Sigmoid colon (tissue), 7 donors: ENCODE measurements at places on chromosomes 3 and 15. TPM values are rescaled to one million over a fixed set of nuclear protein-coding genes. Genes with fewer than 3 reads are reported as not detected.

The MME gene
- 0.60 TPM for polyA plus RNA-seq

The FYTTD1 gene
- 13.2 TPM for polyA plus RNA-seq

The VEPH1 gene
- polyA plus RNA-seq = 1.8 TPM

The RASSF1 gene
- polyA plus RNA-seq = 21.0 TPM

The IMPG2 gene
- polyA plus RNA-seq = 0.07 TPM

The MAP1A gene
- 4.8 TPM for polyA plus RNA-seq

The PYGO1 gene
- polyA plus RNA-seq = 0.23 TPM

GRCh38 chr15:57591237-57591821 lies 375 bp upstream of the MYZAP start:
- H3K4me3 ChIP-seq = peak overlapping the region; percentile 75
- H3K27me3 ChIP-seq = no peaks in the 10 kb centered on the region
- H3K4me1 ChIP-seq = peaks cover 41% of the 10 kb centered on the region
- peak overlapping the region; percentile 45 for H3K27ac ChIP-seq
- DNase-seq = no peak

DNA sequence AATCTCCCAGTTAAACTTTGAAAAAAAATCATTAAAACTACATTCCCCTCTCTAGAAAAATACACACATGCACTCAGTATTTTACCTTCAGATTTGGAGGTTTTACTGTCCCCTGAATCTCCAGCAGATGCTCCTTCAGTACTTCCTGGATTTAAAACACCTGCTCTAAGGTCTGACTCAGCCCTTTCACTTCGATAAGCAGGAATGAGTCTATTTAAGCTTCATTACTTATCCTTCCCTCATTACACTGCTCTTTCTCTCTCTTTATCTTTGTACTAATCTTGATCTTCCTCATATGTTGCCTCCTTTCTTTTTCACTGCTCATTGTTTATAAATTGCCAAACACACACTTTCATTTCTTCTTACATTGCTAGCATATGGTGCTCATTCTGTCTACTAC lies 443.9 kb downstream of the DIPK2A start:
- H3K27ac ChIP-seq = no peak overlapping the region
- H3K4me3 ChIP-seq = no peak overlapping the region
- DNase-seq = no peak
- no peaks in the 10 kb centered on the region for H3K4me1 ChIP-seq

- no peak overlapping the region for H3K4me3 ChIP-seq
- DNase-seq = no peak
- no peaks in the 10 kb centered on the region for H3K27me3 ChIP-seq
- H3K27ac ChIP-seq = no peak overlapping the region
- H3K36me3 ChIP-seq = no peaks in the 10 kb centered on the region
- no peaks in the 10 kb centered on the region for H3K4me1 ChIP-seq
These were observed 173.8 kb downstream of the FNDC3B start for GRCh38 chr3:172213200-172213599.

DNA sequence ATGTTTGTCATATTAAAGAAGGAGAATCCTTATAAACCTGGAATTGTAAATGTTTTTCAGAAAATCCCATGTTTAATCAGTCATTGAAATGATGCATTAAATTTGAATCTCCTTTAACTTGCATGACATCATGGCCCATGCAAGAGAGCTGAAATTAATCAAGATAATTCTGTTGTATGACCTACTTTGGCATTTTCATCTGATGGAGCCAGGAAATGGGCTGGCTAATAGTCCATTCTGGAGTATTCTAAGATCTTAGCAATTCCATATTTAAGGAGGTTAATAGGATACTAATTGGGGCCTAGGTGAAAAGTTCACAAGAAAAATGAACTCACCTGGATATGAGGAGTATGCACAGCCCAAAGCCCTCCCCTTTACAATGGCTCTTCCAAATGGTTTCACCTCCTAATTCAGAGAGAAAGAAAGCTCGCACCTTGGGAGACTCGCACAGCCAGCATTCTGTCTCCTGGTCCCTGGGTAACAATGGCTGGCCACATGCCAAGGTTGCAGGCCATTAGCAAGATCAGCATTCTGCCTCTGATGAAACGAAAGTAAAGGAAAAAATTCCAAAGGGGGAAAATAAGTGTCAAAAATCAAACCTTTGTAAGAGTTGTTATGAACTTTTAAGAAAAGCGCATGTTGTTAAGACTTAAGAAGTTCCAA lies 786.4 kb downstream of the MCTP2 start:
- no peak overlapping the region for H3K4me3 ChIP-seq
- H3K27me3 ChIP-seq = no peaks in the 10 kb centered on the region
- H3K27ac ChIP-seq = no peak overlapping the region
- H3K36me3 ChIP-seq = no peaks in the 10 kb centered on the region
- peak; percentile 70 for DNase-seq

DNA sequence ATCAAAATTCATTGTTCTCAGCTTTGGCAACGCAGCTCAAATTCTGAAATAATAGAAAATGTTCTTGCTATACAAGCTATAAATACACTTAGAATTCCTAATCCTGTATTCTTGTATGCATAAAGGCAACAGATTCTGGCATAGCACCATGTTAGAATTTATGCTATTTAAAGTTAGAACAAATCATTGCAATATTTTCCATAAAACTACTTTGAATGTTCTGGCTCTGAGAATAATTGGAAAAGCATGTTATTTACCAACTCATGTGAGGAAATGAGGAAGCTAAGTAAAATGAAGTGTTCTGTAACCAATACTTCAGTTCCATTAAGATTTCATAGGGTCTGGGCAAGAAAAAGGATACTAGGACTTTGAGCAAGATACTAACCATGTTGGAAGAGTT lies 888.9 kb downstream of the SQOR start:
- DNase-seq = no peak
- H3K4me3 ChIP-seq = no peak overlapping the region
- H3K36me3 ChIP-seq = no peaks in the 10 kb centered on the region

DNA sequence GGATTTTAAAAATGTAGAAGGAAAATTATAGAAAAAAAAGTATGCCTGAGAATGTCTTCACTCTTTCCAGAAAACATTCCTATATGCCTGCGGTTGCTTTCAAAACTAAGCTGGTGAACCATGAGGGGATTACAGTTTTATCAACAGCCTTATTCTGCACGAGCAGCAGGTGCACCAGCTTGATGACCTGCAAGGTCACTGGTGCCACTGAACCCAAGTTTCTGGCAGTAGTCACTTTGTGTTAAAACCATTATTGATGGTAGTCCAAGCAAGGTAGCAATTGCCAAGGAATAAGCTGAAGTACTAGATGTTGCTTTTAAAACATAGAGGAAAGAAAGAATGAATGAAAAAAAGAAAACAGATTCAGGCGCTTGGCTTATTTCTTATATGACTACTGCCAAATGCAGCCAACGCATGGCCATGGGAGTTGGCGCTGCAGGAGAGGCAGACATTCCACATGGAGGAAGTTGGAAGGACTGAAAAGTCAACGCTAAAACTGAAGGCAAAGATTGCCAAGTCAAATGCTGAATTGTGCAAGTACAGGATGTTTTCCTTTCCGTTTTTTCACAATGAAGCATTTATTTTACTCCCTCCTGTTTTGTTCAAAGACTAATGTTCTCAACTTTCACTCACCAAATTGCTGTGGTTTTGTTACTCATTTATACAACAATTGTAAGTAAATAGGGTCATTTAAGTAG lies 601.4 kb downstream of the CADM2 start:
- H3K4me3 ChIP-seq = no peak overlapping the region
- no peaks in the 10 kb centered on the region for H3K36me3 ChIP-seq
- no peak for DNase-seq
- no peaks in the 10 kb centered on the region for H3K4me1 ChIP-seq
- H3K27me3 ChIP-seq = no peaks in the 10 kb centered on the region

- H3K4me1 ChIP-seq = peaks cover 97% of the 10 kb centered on the region
- peaks cover 3% of the 10 kb centered on the region for H3K36me3 ChIP-seq
- H3K27me3 ChIP-seq = no peaks in the 10 kb centered on the region
- H3K27ac ChIP-seq = peak overlapping the region; percentile 78
- DNase-seq = peak; percentile 95
These were observed 41.2 kb downstream of the CCDC12 start for GRCh38 chr3:46935168-46935858.

DNA sequence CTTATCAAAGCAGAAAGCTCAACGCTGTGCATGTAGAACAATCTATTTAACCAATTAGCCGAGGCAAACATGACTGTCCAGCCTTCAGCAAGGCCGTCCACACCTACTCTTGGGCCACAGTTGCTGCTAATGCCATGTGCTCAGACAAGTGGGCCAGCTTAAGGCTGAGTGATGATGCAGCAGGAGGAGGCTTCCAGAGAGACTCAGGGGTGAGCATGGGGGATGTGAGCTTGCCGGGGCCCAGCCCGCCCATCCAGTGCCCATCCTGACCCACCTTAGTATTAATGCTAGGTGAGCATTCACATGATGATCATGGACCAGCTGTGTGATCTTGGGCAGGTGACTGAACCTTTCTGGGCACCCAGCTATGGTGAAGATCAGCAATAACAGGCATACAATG lies 150.1 kb downstream of the TPRA1 start:
- no peaks in the 10 kb centered on the region for H3K27me3 ChIP-seq
- H3K4me1 ChIP-seq = no peaks in the 10 kb centered on the region
- DNase-seq = peak; percentile 36
- H3K27ac ChIP-seq = no peak overlapping the region

GRCh38 chr3:188583341-188584161 lies 429.6 kb downstream of the LPP start:
- H3K36me3 ChIP-seq = no peaks in the 10 kb centered on the region
- H3K27me3 ChIP-seq = no peaks in the 10 kb centered on the region
- peaks cover 79% of the 10 kb centered on the region for H3K4me1 ChIP-seq
- H3K4me3 ChIP-seq = no peak overlapping the region
- no peak for DNase-seq

- H3K27ac ChIP-seq = no peak overlapping the region
- H3K4me1 ChIP-seq = no peaks in the 10 kb centered on the region
- H3K4me3 ChIP-seq = no peak overlapping the region
- H3K27me3 ChIP-seq = no peaks in the 10 kb centered on the region
These were observed 266.5 kb upstream of the CADM2 start for GRCh38 chr3:84692261-84692660.

- no peak overlapping the region for H3K4me3 ChIP-seq
- H3K36me3 ChIP-seq = no peaks in the 10 kb centered on the region
- H3K27ac ChIP-seq = no peak overlapping the region
- H3K4me1 ChIP-seq = no peaks in the 10 kb centered on the region
- no peak for DNase-seq
These were observed 2.5 kb downstream of the SCG5 start for GRCh38 chr15:32643907-32644445.

GRCh38 chr3:168047190-168047795 lies 48.4 kb downstream of the GOLIM4 start:
- peaks cover 30% of the 10 kb centered on the region for H3K4me1 ChIP-seq
- no peaks in the 10 kb centered on the region for H3K27me3 ChIP-seq
- DNase-seq = no peak
- no peak overlapping the region for H3K27ac ChIP-seq
- H3K4me3 ChIP-seq = no peak overlapping the region

DNA sequence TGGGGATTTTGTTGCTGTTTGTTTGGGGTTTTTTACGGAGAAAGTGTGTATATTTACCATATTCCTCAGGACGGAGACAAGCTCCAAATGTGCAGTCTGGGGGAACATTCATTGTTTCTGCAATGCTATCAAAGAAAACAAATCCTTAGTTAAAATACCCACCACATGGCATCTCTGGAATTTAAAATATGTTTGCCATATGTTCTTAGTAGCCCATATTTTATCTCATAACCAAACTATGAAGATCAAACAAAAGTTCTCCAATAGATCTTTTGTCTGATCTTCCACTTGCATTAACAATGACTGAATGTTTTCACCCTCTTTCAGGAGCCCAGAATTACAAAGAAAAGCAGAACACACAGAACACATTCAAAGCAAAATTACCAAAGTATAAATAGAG lies 35.3 kb downstream of the EFHB start:
- H3K27me3 ChIP-seq = no peaks in the 10 kb centered on the region
- DNase-seq = no peak
- H3K4me1 ChIP-seq = no peaks in the 10 kb centered on the region

DNA sequence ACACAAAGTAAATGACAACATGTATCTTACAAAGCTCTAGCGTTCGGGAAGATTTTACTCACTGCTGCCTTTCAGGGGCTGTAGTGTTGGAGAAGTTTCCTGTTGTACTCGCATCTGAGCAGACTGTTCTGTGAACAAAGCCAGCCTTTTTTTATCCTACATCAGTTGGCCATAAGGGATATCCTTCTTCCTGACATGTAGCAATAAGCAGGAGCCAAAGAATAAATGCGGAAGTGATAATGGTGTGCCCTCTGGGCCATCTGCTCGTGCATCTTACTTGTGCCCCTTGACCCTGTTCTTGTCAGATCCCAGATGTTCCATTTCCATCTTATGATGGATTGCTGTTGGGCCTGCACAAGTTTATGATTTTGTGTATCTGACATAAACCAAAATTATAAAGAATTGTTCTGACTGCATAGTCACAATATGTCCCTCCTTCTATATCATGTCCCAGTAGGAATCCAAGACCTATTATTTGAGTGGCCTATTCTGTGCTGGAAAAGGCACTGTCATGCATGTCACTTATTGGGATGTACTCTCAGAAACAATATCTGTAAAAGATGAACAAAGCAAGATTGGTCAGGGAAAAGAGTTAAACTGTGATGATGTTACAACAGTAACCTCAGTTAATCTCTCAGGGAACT lies 631.3 kb downstream of the NSUN3 start:
- no peaks in the 10 kb centered on the region for H3K4me1 ChIP-seq
- H3K27me3 ChIP-seq = no peaks in the 10 kb centered on the region
- H3K36me3 ChIP-seq = no peaks in the 10 kb centered on the region
- H3K27ac ChIP-seq = no peak overlapping the region
- no peak overlapping the region for H3K4me3 ChIP-seq

DNA sequence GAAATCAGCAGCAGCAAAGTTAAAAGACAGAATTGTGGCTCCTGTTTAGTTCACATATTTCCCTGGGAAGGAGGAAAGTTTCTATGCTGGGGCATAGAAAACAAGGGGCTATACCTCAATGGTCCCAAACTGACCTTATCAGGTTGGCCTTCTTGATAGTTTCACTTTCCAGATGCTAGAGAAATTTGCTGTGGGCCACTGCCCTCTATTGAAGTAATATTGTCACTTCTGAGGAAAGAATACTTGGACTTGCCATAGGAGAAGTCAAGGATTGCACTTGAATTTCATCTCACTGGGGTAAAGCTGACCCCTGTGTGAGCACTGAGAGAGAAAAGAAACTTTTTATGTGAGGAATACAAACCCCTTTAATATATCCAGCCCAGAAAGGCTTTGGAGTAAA lies 49.3 kb upstream of the XCR1 start:
- H3K4me3 ChIP-seq = no peak overlapping the region
- no peaks in the 10 kb centered on the region for H3K4me1 ChIP-seq
- H3K27ac ChIP-seq = no peak overlapping the region
- no peaks in the 10 kb centered on the region for H3K36me3 ChIP-seq
- DNase-seq = no peak
